ENCODE measurements at places on chromosomes 16 and 17. TPM values are rescaled to one million over a fixed set of nuclear protein-coding genes. Genes with fewer than 3 reads are reported as not detected.

The GAS7 gene
- total RNA-seq: 9.5 TPM

The TBKBP1 gene
- total RNA-seq: 10.7 TPM

The KRT40 gene
- total RNA-seq: not detected

The UMOD gene
- not detected for total RNA-seq

The CLEC3A gene
- not detected for total RNA-seq

The DNAI2 gene
- not detected for total RNA-seq

The ABI3 gene
- total RNA-seq: 14.4 TPM

The SLC16A6 gene
- 0.54 TPM for total RNA-seq

The MMP25 gene
- under 0.01 TPM for total RNA-seq

The CDRT15L2 gene
- not detected for total RNA-seq

The WNT9B gene
- not detected for total RNA-seq

The ZPBP2 gene
- total RNA-seq: not detected

Measured in dermis lymphatic vessel endothelial cell (primary cell).